RPMI8226 (cell line): ENCODE measurements at places on chromosomes 4 and X.

- DNase-seq = no peak
Measured at GRCh38 chr4:31307029-31307428, 586.9 kb downstream of the PCDH7 start.

GRCh38 chrX:72395237-72395636 is 89.5 kb upstream of the CITED1 start:
- no peak for DNase-seq

DNA sequence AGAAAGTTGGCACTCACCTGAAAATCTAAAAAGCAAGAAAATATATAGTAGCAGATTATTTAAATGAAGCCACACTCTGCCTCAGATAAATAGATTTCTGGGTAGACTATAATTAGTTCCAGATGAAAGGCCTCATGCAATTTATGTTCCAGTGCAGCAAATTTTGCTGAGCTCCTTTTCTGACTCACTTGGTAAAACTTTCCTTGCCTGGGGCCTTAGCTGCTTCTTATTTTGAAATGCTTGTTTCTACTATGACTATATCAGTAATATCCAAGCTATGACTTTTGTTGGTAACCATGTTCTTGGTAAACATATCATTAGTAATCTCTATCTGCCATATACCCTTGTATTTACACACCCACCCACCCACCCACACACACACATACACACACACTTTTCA is 961.8 kb downstream of the SH3BGRL start:
- no peak for DNase-seq

GRCh38 chr4:67736262-67736661 is 17.9 kb downstream of the GNRHR start:
- DNase-seq = no peak

DNA sequence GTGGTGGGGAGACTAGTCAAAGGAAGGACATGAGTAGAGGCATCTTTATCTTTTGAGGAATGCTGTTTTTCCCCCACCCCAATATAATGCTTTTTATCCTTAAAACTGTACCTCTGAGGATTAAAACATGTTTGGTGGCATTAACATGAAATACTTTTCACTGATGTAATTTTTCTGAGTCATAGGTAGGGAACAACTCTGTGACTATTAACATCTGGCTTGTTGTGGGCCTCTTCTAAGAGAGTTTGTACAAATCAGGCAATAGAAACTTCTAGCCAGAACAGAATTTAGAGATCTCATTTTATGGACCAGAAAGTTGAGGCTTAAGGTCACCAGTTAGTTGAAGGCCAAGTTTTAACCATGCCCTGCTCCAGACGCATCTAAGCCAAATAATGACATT is 207.6 kb downstream of the SOX3 start:
- DNase-seq = no peak

DNA sequence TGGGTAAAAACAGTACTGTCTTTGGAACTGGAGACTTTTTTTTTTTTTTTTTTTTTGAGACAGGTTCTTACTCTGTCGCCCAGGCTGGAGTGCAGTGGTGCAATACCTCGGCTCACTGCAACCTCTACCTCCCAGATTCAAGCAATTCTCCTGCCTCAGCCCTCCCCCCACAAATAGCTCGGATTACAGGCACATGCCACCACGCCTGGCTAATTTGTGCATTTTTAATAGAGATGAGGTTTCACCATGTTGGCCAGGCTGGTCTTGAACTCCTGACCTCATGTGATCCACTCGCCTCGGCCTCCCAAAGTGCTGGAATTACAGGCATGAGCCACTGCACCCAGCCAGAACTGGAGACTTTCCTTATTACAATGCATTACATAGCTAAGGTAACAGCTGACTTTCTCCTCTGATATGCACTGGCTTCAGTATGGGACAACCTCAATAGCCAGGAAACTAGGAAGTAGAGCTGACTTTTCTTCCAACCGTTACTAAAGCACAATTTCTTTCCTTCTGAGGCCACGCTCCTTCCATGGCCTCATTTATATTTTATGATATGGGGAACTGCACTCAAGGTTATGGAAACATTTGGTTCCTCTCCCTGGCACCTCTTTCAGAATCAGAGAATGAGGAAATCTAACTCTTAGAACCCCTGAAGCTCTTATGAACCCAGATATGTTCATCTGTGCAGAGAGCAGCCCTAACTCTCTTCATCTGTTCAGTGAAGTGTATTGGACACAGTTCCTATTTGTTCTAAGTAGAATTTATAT is 53.5 kb upstream of the FAM9B start:
- DNase-seq = no peak

- no peak for DNase-seq
Measured at GRCh38 chr4:8505229-8505628, 64.7 kb downstream of the TRMT44 start.

GRCh38 chr4:157582141-157582540 is 361.6 kb downstream of the GRIA2 start:
- no peak for DNase-seq

DNA sequence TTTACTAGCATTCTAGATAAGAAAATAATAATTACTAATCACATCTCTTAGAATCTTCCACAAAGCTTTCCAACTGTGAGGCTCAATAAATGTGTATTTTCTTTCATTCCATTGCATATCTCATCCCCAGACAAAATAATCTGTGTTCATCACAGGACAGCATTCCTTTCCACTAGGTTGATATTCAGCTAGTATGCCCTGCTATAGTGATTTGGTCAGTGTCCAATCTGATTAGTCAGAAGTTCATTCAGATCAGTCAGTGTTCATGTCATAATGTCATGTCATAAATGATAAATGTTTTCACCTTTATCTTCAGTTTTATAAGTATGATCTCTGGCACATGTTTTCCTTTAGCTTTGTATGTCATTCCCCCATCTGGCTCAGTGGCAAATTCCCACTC is 611.4 kb downstream of the KCTD8 start:
- DNase-seq = no peak

GRCh38 chr4:24583451-24584210 is 723 bp downstream of the DHX15 start:
- DNase-seq = peak; percentile 37

GRCh38 chr4:1317177-1318045 is 27.7 kb downstream of the MAEA start:
- no peak for DNase-seq

DNA sequence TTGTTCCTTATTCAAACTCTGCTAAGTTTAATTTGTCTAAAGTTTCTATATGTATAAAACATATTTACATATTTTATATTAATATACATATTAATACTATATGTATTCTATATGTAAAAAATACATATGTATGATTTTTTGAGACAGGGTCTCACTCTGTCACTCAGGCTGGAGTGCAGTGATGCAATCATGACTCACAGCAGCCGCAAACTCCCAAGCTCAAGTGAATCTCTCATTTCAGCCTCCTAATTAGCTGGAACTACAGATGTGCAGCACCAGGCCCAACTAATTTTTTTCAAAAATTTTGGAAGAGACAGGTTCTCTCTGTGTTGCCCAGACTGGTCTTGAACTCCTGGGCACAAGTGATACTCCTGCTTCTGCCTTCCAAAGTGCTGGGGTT is 684.9 kb downstream of the TRAM1L1 start:
- DNase-seq = no peak

DNA sequence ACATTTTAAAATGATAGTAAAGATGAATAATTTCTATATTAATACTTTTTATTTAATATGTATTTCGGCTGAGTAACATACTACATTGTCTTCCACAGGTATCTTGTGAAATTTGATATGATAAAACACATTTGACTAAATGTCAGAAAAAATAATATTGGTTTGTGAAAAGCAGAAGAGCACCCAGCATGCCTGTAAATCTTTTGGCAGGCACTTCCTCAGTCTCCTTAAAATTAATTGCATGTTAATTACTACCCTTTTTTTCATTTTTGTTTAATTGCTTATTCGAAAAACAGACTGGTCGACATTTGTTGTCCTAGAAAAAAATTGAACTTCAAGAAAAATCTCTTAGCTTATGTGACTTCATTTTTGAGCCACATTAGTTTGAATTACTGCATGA is 40.6 kb downstream of the CLCN3 start:
- no peak for DNase-seq

- DNase-seq = no peak
Measured at GRCh38 chr4:1826531-1827350, 29.2 kb downstream of the LETM1 start.

- DNase-seq = no peak
Measured at GRCh38 chr4:72919937-72920336, 149.6 kb downstream of the COX18 start.

DNA sequence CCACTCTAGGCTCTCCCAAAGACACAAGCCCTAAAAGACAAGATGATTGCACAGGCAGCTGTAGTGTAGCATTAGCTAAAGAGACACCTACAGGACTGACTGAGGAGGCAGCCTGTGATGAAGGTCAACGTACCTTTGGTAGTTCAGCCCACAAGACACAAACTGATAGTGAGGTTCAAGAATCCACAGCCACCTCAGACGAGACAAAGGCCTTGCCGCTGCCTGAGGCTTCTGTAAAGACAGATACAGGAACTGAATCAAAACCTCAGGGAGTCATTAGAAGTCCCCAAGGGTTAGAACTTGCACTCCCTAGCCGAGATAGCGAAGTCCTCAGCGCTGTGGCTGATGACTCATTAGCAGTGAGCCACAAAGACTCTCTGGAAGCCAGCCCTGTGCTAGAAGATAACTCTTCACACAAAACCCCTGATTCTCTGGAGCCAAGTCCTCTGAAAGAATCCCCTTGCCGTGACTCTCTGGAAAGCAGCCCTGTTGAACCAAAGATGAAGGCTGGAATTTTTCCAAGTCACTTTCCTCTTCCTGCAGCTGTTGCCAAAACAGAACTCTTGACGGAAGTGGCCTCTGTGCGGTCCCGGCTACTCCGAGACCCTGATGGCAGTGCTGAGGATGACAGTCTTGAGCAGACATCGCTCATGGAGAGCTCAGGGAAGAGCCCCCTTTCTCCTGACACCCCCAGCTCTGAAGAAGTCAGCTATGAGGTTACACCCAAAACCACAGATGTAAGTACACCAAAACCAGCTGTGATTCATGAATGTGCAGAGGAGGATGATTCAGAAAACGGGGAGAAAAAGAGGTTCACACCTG is 306.3 kb downstream of the ANK2 start:
- DNase-seq = peak; percentile 19

GRCh38 chr4:1505511-1506460 is 99.5 kb upstream of the NKX1-1 start:
- no peak for DNase-seq

DNA sequence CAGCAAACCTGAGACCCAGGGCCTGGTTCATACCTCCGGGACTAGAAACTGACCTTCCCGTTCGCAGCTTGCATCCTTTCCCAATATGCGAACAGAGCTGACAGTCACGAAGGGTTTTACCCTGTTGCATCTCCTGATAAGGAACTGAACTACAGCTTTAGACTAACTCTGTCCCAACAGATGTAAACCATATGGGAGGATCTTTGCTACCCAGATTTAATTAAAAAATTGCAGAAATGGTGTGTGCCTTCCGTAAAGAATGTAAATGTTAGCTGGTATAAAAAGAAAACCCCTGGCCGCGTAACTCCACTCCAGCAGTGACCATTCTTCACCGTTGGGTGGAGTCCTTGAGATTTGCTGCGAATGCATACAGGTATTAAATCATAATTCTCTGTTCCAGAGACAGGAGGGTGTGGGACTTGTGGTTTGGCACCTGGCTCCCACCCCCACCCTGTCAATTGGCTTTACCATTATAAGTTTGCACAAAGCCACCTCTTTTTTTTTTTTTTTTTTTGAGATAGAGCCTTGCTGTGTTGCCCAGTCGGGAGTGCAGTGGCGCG is 40.6 kb upstream of the SORCS2 start:
- DNase-seq = peak; percentile 19

- no peak for DNase-seq
Measured at GRCh38 chr4:187059021-187059420, 335.4 kb upstream of the FAT1 start.

DNA sequence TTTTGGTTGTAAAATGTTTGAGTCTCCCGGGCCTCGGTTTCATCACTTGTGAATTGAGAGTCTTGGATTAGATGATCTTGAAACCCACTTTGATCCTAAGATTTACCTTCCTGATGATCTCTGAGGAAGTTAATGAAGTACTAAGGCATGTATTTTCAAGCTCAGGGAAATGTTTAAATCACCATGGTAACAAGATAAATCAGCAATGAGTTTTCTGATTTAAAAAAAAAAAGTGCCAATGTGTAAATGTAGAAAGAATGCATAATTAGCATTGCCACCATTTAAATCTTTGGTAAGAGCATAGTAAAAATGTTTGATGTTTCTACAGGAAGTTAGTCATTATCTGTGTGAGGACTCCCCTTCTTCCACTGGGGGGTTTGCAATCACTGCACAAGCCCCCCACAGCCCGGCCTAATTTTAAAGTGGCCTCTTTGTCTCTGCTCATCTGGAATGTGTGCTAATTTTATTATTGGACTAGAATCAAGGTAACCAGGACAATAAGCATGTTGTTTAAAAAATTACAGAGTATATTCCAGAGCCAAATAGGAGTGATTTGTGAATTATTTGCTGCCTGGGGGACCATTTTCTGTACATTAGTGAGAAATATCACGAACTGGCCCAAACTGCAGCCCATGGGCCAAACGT is 93.6 kb downstream of the SLC34A2 start:
- no peak for DNase-seq

DNA sequence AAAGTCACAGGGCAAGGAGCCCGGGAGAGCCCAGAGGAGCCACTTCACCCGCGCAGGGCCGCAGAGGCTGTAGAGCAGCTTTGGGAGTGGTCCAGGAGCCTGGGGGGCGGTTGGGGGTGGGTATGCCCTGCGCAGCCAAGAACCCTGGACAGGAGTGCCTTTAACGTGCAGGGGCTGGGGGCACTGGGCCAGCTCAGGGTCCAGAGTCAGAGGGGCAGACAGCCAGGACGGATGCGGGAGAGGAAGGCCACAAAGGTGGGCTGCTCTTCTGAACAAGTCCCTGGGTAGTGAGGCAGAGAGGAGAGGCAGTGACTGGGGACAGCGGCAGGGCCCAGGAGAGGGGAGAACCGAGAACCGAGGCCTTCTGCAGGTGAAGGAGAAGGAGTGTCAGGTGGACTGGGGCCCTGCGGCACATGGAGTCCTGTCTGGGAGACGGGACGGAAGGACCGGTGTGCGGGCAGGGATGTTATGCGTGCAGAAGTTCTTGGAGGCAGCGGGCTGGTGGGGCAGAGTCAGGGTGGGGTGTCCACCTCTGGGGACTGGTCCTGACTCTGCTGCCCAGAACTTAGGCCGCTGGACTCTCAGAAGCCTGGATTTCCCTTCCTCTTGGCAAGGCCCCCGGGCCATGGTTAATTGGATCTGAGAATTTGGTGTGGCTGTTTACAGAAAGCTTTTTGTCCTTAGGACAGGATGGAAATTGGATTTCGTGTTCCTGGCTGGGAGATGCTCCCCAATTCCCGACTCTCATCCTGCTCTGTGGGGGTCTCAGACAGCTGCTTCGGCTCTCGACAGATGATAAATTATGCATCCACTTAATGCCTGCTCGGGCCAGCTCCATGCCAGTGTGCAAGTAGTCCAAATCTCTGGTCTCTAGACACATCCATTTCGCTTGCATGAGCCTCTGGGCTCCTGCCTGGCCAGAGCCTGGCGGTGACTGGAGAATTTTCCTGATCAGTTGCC is 31.9 kb downstream of the ADRA2C start:
- no peak for DNase-seq

- DNase-seq = no peak
Measured at GRCh38 chrX:150719621-150720020, 26.4 kb downstream of the MTMR1 start.

GRCh38 chrX:12425496-12425895 is 287.2 kb downstream of the FRMPD4 start:
- no peak for DNase-seq

- DNase-seq = no peak
Measured at GRCh38 chrX:20988118-20988517, 386.1 kb upstream of the CNKSR2 start.
